Stimulated activated CD4-positive, alpha-beta T cell treated with anti-CD3 and anti-CD28 coated beads, Interleukin-1b, Interleukin-23, amount 100 ng/mL, for 48 hours (primary cell): ENCODE measurements at places on chromosomes 13 and 19.

GRCh38 chr13:64753233-64754000 is 2476.7 kb downstream of the PCDH9 start:
- DNase-seq: no peak

DNA sequence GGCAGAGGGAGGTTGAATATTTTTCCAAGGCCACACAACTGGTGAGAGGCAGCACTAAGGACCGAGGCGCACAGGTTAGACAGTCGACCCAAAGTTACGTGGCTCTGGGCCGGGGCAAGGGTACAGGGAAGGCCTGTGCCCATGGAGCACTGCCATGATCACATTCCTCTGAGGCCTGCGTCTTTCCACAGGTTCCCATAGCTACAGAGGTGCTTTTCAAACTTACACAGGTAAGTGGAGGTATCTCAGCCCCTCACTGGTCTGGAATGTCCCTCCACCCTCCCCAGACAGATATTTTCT is 814 bp downstream of the ZNF211 start:
- no peak for DNase-seq

DNA sequence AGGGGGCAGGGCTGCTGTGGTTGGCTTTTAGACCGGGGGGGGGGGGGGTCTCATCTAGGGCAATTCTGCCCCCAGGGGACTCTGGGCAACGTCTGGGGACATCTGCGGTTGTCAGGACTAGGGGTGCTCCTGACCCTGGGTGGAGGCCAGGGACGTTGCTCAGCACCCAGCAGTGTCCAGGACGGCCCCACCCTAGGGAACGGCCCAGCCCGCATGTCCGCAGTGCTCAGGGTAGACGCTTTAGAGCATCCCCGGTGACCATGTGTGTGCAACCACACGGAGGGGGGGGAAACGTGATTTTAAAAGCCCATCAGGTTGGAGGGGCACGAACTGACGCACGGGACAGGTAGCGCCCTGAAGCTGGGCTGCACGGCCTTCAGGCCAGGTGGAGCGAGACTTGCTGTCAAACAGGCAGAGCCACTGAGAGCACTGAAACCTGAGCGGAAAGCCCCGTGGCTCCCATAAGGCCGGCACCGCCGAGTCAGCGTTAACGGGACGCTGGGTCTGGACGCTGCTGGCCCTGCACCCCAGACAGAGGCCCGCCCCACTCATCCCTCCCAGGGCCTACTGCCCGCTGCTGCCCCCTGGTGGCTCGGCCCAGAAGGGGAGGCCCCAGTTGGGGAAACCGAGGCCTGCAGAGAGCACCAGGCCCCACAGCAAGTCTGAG is 8.3 kb downstream of the CACTIN start:
- peak; percentile 37 for DNase-seq

- DNase-seq: no peak
These were observed 5.6 kb upstream of the FOSB start for GRCh38 chr19:45462174-45462573.

DNA sequence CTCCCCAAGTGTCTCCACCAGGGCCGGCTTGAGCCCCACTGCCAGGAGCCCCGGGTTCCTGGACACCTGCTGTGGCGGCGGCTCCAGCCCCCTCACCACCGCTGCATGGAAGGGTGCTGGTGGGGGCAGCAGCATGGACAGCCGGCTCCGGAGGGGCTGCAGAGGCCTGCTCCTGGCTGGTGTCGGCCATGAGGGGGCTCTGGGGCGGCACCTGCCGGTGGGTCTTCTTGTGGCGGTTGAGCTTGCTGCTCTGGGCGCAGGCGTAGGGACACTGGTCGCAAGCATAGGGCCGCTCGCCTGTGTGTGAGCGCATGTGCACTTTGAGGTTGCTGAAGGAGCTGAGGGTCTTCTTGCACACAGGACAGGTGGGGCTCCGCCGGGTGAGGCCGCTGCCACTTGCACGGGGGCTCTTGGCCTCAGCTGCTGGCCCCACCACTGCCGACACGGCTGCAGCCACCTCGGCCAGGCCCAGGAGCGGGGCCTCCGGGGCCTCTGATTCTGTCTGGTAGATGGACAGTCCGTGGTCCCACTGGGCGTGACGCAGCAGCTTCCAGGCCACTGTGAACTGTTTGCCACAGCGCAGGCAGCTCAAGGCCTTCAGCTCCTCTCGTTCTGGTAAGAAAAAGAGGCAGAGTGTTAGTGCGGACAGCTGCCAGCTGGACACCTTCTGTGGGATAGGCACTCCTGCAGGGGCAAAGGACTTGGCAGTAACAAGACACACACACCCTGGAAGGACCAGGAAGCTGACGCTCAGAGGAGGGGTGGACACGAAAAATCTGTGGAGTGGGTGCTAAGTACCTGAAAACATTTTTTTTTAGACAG is 4.1 kb downstream of the ZNF296 start:
- DNase-seq: no peak

GRCh38 chr19:1387684-1388636 is 4.3 kb downstream of the NDUFS7 start:
- DNase-seq: no peak
